A172 (cell line): ENCODE measurements at places on chromosomes 16 and 17.

GRCh38 chr16:89697161-89697615, 4.3 kb downstream of the SPATA2L start:
- no peak for DNase-seq

- DNase-seq = peak; percentile 27
These were observed 14.7 kb upstream of the KLHDC4 start for GRCh38 chr16:87780385-87780989.

GRCh38 chr16:70529051-70529777, 5.6 kb downstream of the SF3B3 start:
- peak; percentile 56 for DNase-seq

DNA sequence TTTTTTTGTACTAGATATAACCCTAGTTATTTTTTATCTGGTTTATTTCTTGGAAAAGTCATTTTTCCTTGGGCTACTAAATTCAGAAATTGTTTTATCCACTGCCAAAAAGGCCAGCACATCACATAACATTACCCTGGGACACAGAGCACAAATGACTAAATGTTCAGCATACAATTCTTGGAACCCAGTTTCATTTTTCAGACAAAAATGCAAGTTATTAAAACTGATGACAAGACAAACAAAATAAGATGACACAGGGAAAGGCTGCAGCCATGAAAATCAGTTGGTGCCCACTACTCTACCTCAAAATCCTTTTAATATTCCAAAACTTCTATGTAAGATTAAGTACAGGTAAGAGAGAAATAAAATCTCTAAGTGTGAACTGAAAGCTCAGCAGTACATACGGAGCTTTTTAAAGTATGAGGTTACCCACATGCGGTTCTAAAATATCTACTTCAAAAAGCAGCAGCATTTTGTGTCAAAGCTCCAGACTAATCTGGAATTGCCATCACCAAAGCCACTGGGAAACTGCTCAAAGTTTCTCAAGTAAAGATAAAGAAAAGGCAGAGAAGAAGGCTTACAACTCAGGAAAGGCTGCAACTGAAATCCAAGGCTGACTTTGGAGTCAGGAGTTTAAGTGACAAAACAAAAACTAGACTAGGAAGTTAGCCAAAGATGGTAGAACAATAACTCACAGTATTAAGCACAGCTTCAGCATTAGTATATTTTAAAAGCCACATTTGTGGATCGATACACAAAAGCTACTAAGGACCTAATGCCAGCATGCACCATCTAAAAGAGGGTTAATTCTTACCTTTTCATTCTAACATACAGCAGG, 41.4 kb downstream of the AP1G1 start:
- no peak for DNase-seq

DNA sequence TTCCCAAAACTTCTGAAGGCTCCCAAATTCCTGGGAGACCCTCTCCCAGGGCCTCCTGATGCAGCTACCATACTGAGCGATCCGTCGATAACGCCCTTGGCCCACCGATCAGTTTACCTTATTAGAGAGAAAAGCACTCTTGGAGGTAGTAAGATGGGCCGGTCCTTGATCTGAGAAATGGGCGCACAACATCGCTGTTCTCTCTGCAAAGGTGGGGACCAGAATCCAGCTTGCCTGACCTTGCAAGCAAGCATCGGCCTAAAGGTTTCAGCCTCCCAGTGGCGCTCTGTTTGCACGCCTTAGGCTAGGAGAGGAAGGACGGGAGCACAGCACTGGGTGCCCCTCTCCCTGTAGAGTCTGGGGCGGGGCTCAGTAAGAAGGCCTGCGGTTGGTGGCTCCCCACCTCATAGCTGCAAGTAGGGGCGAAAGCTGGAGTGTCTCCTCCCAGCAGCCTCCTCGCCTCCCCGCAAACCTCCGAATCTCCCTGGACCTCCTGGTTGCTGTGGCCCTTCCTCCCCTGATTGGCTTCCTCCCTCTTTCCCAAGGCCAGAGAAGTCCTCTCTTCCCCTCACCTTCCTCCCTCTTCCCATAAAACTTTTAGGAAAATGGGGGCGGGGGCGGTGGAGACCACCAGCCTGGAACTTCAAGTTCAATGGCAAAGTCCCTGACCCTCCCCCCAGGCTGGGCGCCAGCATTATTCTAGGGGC, at the start of gene PRAC1:
Gene PRAC1 (minus strand): TSS at position 318 of the 707 bp plus-strand sequence. CDS start 126 bp downstream, at position 192.
- no peak for DNase-seq

DNA sequence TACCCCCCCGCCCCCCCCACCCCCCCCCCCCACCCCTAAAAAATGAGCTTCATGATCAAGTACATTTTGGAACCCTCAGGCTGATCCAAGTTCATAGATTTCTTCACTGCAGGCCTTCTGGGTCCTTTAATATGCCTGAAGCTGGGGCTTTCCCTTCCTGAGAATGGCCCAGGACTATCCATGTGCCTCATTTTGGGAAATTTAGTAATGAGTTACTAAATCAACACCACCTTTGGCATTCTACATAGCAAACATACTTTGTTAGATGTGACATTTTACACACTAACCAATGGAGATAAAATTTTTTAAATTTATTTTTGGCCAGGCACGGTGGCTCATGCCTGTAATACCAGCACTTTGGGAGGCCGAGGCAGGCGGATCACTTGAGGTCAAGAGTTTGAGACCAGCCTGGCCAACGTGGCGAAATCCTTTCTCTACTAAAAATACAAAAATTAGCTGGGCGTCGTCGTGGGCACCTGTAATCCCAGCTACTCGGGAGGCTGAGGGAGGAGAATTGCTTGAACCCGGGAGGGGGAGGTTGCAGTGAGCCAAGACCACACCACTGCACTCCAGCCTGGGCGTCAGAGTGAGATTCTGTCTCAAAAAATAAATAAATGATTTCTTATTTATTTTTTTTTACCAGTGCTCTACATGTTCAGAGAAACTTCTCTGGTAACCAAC, 14.0 kb downstream of the HERPUD1 start:
- no peak for DNase-seq

DNA sequence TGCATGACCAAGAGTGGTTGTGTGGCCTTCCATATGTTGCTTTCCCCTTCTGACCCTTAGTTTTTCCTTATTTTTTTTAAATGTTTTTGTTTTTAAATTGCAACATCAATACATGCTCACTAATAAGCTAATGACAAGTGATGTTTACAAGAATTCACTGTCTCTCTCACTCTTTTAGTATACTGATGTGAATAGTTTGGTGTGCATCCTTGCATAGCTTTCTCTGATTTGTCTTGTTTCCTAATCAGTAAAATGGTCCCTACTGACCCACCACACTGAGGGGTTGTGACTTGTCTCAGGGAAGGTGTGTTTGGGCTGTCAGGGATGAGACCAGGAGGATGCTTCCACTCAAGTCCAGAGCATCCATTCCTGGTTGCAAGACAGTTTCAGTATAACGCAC, 26.0 kb downstream of the CIITA start:
- DNase-seq = no peak

- no peak for DNase-seq
These were observed 106.6 kb downstream of the N4BP1 start for GRCh38 chr16:48503336-48503735.

GRCh38 chr16:20249211-20249610, 78.1 kb downstream of the GP2 start:
- no peak for DNase-seq

DNA sequence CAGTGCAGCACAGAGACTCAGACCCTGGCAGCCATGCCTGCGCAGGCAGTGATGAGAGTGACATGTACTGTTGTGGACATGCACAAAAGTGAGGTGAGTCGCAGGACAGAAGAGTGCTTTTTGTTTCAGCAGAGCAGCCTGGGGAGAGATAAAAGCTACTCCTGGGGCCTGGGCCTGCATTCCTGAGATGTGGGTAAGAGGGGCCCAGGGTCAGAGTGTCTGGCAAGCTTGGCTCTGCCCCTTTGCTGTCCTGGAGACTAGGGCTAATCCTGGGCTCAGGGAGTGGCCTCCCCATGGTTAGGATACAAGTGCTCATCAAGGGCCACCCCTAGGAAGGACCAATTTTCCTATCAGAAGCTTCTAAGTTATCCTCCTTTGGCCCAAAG, 4.8 kb upstream of the ERBB2 start:
- DNase-seq = no peak

DNA sequence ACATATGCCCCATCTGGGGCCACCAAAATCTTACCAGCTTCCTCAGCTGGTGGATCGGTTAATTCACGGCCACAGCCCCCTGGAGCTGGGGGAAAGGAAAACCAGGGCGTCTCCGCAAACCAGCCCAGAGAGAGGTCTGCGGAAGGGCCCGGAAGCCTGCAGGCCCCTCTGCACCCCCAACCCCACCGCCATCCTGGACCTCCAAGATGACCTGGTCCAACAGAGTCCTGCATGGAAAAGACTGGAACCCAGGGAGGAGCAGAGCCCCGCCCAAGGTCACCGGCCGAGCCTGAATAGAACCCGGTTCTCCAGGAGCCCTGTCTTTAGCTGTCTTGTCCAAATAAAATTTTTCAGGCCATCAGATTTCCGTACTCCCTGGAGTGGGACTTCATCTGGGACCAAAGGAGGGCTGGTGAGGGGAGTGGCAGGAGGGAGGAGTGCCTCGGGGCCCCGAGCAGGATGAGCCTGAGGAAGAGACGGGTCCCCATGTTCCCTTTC, 37.4 kb upstream of the NDRG4 start:
- no peak for DNase-seq

GRCh38 chr16:24977678-24978075, 37.5 kb downstream of the ARHGAP17 start:
- peak; percentile 60 for DNase-seq

DNA sequence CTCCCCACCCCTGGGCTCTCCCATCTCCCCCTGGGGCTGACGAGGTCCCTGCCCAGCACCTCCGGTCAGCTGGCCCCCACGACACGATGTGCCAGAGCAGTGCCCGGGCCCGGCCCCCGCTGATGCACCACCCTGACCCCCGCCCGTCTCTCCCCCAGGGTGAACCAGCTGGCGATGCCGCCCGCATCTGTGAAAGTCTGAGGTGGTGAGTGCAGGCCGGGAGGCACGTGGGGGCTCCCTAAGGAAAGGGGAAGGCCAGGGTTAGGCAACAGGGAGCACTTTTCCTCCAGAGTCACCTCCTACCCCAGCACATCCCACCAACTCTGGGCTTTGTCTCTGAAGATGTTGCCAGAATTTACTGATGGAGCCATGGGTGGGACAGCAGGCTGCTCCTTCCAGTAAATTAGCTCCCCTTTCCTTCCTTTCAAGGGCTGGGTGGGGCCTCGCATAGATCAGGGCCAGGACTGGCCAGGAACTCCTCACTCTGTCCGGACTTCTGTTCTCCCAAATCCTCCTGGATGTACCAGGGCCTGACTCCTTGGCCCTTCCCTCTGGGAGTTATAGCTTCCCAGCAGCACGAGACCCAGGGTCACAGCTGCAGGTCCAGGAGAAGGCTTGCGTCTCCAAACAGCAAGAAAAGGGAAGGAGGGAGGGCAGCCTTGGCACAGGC, 18.3 kb downstream of the MYBBP1A start:
- no peak for DNase-seq

DNA sequence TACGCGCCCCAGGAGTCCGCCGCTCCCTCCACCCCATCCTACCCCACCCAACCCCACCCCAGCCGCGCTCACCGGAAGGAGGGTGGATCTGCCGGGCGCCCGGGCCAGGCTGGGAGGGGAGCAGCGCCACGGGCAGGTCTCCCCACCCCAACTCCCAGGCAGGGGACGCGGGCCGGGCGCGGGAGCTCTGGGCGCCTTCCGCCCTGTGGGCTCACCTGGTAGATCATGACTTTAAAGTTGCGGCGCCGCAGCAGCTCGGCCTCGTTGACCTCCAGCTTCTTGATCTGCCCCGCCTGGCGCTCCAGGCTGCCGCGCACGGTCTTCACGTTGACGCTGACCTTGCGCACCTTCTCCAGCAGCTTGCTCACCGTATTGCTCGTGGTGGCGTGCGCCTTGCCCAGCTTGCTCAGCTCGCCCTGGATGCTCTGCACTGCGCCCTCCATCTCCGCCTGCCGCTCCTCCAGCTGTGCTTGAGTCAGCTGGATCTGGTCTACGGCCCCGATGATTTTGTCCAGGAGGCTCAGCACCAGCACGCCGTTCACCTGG, 571 bp downstream of the CAVIN1 start:
- peak; percentile 33 for DNase-seq

- DNase-seq = no peak
These were observed 4.2 kb upstream of the SLC16A3 start for GRCh38 chr17:82224666-82225065.

GRCh38 chr16:81335669-81336068, 20.9 kb downstream of the GAN start:
- DNase-seq = no peak

- DNase-seq = no peak
These were observed 15.7 kb downstream of the COPZ2 start for GRCh38 chr17:48021934-48022333.

- DNase-seq = no peak
These were observed 49.4 kb downstream of the RPH3AL start for GRCh38 chr17:303168-303567.

DNA sequence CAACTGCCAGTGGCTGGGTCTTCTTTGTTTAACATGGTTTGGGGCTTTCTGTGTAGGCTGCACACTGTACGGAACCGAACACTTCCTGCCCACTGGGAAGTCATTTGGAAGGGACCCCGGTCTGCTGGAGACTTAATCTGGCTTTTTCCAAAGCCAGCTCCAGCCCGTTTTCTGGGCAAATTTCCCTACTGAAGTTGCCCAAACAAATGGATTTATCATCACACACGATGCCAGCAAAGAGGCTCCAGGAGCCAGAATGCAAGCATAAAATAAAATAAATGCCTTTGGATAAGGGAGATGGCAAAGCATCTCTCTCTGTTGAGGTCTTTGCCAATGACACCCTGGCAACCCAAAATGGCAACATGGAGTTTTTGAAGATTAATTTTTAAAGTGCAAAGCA, 259.9 kb upstream of the IRX3 start:
- DNase-seq = no peak

- peak; percentile 12 for DNase-seq
These were observed 11.7 kb upstream of the TMIGD1 start for GRCh38 chr17:30345527-30346075.

DNA sequence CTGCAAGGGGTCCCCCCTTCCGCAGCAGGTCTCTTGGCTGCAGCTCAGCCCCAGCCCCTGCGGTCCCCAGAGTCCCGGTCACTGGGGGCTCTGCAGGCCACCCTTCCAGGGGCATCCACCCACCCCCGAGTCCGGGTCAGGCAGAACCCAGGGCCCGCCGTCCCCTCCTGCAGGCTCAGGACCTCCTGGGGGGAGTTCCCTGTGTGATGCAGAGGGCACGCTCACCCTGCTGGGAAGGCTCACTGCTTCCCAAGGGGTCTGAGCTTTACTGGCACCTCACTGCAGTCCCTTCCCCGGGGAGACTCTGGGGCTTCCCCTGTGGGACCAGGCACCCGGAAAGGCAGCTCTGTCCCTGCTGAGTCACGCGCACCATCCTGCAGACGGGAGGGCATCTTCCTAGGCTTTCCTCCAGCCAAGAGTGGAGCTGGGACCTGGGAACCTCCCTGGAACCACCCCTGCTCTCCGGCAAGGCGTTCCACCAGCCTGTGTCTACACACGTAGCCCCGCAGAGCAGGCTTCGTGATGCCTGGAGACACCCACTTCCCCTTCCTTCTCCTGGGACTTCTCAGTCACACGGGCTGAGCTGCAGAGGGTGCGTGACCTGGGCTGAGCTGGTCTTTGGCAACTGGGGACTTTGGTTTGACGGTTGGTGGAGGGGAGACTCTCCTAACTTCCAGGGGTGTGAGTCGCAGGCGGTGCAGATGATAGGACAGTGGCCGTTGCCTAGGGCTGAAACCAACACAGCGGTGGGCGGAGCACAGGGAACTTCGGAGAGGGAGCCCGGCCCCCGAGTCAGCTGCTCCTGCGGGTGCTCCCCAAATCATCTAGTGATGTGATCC, 23.4 kb downstream of the SLC25A10 start:
- DNase-seq = peak; percentile 80

GRCh38 chr17:74481621-74482020, 15.2 kb downstream of the CD300A start:
- DNase-seq = no peak
